ENCODE measurements at places on chromosomes 3 and 15.

- no peak for DNase-seq
Observed at GRCh38 chr15:57158997-57159668, 217.2 kb upstream of the CGNL1 start.

DNA sequence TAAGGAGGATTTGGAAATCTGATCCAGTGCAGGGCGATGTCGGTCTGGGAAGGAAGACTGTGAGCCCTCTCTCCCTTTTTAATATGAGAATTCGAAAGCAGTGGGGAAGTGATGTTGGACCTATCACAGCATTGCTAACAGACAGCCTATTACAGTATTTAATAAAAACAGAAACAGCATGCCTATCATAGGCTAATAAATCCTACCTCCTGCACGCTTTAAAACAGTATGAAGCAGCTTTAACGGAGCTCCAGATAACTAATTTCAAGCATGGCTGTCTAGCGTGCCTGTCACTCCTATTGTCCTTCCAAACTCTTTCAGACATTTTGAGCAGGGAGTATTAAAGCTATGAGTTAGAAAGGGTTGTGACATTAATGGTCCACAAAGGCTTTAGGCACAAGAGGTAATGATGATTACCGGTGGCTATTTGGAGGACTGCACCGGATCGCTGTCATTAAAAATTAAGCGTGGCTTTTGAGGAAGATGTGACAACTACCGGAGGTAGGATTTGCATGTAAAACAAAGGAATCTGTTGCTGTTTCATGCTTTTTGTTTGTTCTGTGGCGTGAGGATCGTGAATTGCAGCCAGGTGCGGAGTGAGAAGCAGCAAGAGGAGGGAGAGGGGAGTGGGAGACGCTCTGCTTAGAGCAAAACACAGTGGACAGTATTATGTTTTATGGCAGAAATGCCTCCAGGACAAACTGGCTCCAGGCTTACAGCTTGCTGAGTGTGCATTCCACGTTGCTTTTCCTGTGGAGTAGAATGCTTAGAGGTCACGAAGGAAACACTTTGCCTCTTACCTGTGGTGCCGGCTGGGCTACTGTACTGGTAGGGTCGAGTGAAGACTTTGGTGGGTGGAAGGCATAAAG lies at the start of gene KCNMB2:
Gene KCNMB2 (plus strand): TSS at position 226 of the 869 bp plus-strand sequence.
- DNase-seq, result no peak

DNA sequence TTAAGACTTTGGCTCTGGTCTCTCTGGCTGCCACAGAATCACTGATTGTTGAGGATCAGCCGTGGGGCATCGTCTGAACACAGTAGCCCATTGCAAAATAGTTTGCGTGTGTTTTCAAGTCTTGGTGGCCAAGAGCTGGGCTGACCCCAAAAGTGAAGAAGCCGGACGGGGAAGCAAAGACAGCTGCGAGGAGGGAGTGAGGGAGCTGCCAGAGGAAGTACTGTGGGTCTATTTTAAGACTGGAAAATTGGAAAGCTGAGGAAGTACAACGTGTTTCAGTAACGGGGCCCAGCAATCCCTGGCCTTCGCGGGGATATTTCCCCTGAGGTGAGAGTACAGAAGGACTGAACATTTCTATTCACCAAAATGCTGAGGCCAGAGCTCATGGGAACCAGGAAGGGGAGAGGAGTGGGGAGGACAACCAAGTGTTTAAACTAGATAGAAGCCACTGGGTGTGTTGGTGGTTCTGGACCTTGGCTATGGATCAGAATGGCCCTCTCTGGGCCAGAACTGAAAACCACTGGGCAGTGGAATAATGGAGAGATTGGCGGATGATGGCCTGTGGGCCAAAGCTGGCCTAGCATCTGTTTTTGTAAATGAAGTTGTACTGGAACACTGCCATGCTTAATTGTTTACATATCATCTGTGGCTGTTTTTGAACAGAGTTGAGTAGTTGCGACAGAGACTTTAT lies 34.1 kb upstream of the LIMD1 start:
- DNase-seq, result no peak

DNA sequence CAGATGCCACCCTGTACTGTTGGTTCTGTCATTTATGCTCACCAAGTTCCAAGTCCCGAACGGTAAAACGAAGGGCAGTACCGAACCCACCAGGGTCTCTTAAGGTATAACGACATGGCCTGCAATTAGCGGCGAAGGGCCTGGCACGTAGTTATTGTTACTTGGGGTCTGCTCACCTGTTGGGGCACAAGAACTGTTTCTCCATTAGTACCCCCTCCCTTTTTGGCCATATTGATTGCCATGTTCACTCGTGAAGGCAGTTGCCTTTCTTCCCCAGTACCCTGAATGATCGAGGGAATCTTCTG lies 435 bp downstream of the IL17RB start:
- DNase-seq, result no peak

- no peak for DNase-seq
Observed at GRCh38 chr15:58518626-58519025, 86.8 kb downstream of the LIPC start.

DNA sequence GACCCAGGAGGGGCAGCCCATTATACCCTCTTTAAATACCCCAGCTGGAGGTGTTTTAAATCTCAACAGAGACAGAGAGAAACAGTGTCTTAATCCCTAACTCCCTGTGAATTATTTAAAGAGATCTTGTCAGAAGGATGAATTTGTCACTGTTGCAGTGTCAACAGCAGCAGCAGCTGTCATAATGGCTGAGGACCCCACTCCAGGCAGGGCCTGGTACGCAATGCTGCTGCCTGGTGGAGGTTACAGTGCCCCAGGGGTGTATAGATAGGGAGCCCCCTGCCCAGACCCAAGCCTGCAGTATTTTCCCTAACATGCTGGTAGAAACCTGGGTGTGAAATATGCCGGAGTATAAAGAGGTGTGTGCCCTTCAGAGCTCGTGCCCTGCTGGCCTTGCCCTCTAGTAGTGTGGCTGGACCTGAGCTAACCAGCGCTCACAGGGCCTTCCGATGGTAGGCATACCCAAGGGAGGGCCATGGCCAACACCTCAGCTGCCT lies 143.0 kb downstream of the EPHB1 start:
- DNase-seq, result no peak

DNA sequence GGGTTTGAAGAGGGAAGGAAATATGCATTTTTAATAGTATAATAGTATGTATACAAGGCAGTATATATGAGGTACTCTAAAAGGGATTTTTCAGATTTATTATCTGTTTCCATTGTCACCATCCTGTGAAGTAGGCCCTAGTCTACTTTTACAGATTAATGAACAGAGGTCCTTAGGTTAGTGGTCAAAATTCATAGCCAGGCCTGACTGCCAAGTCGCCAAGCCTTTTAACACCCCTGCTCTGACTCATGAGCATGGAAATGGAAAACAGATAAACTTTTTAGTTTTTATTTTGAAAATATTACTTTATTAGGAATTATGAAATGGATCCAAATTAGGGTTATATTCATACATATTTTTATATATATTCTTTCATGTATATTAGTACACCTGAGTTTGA lies 146.9 kb downstream of the BBX start:
- DNase-seq, result no peak

- no peak for DNase-seq
Observed at GRCh38 chr3:53022647-53023046, 23.2 kb downstream of the SFMBT1 start.

- DNase-seq, result no peak
Observed at GRCh38 chr3:61594964-61595285, 33.6 kb downstream of the PTPRG start.

DNA sequence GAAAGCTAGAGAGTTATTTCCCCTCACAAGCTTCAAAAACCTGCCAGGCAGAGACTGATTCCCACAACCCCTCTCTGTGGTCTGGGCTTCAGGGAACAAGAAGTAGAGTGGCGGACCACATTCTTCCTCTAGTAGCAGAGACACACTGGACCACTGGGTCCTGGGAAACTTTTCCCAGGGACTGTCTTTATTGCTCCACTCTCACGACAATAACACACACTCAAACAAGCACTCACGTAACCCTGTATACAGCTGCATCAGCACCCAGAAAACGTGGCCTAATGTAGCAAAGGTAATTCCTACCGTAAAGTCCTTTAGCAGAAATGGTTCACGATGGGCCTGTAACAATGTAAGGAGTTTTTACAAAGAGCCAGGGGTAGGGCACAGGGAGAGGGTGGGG lies 27.6 kb downstream of the CPOX start:
- no peak for DNase-seq

GRCh38 chr3:119402791-119403190 lies 60.6 kb downstream of the TMEM39A start:
- DNase-seq, result no peak

DNA sequence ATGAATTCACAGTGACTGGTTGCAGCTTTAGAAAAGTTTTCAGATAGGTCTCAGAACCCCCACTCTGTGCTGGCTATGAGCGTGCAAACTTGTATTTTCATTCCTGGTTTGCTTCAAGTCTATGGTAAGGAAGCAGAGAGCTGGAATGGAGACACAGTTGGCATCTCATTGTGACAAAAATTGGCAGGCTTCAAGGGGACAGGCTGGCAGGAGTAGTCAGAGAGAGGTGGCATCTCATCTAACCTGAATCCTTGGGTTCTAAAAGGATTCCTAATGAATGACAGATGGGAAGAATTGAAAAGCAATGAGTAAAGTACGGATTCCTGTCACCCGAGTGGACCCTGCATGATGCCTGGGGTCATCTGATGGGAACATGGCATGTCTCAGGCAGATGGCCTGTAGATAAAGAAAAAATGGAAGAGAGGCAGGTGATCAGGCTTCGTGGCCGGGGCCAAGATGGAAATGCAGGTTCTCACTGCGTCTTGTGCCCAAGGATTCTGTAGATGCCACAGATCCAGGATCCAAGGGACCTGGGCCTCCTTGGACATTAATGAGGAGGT lies 89.4 kb upstream of the ABHD17C start:
- no peak for DNase-seq

DNA sequence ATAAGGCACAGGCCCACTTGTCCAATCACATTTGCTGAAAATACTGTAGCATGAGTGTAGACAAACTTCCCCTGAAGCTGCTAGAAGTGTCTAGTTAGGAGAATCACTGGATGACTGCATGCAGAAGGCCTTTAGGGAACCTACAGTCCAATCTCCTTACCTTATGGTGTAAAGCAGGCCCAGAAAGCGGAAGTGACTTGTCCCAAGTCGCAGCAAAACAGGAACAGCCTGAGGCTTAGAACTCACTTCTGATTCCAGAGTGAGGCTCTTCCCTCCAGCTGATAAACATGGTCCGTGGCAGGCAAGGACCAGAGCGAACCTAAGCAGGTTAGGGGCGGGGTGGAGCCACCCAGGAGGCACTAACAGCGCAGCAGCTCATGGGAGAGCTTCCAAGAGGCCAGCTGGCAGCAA lies 2.5 kb downstream of the GRAMD2A start:
- no peak for DNase-seq

- no peak for DNase-seq
Observed at GRCh38 chr3:86788371-86788770, 202.6 kb downstream of the VGLL3 start.

GRCh38 chr15:62450061-62450460 lies 285.0 kb upstream of the C2CD4B start:
- DNase-seq, result no peak

DNA sequence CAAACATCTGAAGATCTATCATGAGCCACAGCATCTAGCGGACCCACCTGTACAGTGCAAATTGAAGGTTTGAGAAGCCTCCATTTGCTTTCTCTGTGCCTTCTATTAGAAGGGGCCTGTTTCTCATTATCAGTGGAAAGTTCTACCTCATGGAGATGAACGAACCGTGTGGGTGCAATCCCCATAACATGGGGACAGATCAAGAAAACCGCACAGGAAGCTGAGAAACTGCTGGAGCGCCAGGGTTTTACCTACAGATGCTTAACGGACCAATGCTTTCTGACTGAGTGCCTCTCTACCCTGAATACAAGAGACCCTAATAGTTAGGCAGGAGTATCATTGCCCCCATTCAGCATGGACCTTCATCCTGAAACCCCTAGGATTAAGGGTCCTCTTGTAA lies 53.5 kb downstream of the CYP19A1 start:
- no peak for DNase-seq

DNA sequence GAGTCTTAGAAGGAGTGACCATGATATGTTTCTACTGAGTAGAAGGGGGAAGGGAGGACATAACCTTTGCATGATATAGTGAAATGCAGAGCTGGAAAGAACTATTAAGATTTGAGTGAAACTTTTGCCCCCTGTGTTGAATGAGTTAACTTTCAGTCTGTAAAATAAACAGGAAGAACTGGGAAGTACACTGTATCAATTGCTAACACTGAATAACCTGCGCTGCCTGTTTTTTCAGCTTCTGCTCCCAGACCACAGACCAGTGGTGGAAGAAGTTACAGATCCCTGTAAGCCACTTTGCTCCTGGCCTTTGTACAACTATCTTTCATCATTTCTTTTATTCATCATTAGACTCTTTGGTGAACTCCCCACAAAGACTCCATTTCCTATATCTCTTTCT lies 3.6 kb upstream of the LRCH3 start:
- no peak for DNase-seq

- no peak for DNase-seq
Observed at GRCh38 chr15:100966997-100967396, 47.8 kb downstream of the LRRK1 start.

DNA sequence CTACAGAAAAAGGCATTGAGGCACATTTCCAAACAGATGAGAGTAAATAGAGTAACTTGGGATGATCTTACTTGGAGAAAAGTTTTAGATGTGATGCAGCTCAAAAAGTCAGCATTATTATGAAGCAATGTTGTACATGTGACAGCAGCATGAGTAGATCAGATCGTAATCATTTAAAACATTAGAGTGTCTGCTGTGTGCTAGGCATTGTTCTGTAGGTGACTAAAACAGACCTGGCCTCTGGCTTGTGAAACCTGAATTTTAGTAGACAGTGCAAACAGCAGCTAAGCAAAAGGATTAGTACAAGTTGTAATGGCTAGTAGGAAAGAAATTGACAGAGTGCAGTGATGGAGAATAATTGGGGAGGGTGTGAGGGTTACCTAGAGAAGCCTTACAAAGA lies 15.1 kb downstream of the UBE2E1 start:
- DNase-seq, result no peak

- DNase-seq, result no peak
Observed at GRCh38 chr3:185172086-185173049, 19.5 kb upstream of the C3orf70 start.

- DNase-seq, result no peak
Observed at GRCh38 chr15:100291106-100291505, 50.7 kb downstream of the ADAMTS17 start.

GRCh38 chr15:39869858-39870515 lies 50.1 kb downstream of the GPR176 start:
- no peak for DNase-seq

- DNase-seq, result no peak
Observed at GRCh38 chr3:10226293-10226692, 22.0 kb upstream of the TATDN2 start.

GRCh38 chr3:139715743-139716360 lies 38.1 kb upstream of the NMNAT3 start:
- no peak for DNase-seq

- DNase-seq, result no peak
Observed at GRCh38 chr3:171974986-171975837, 64.2 kb upstream of the FNDC3B start.

DNA sequence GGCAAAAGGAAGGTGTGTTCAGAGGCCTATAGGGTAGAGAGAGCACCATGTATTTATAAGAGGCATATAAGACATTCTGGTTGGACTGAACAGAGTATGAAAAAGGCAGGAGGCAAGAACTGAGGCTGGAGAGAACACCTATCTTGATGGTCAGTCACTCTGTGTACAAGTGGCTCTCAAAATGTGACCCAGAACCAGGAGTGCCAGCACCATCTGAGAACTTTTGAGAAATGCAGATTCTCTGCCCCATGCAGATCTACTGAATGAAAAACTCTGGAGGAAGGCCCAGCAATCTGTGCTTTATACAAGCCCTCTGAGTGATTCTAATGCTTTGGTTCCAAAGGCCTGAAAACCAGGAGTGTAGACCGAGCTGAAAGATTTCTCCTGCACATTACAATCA lies 324.0 kb upstream of the IL12A start:
- no peak for DNase-seq

- DNase-seq, result no peak
Observed at GRCh38 chr15:50053055-50053856, 65.8 kb downstream of the ATP8B4 start.
